ENCODE measurements at places on chromosomes 5 and 9. TPM values are rescaled to one million over a fixed set of nuclear protein-coding genes. Genes with fewer than 3 reads are reported as not detected.

The SPINK7 gene
- total RNA-seq = not detected

The TERT gene
- total RNA-seq = not detected

The PPIC gene
- 20.6 TPM for total RNA-seq

The GOLGA2 gene
- 118 TPM for total RNA-seq

The ADCY2 gene
- total RNA-seq = not detected

The IL3 gene
- total RNA-seq = not detected

The ESM1 gene
- 10.2 TPM for total RNA-seq

The ELL2 gene
- 92.5 TPM for total RNA-seq

The ARHGEF28 gene
- total RNA-seq = 13.9 TPM

The LHX3 gene
- not detected for total RNA-seq

The PARP8 gene
- 8.2 TPM for total RNA-seq

GRCh38 chr5:147961208-147961749, 54.9 kb upstream of the C5orf46 start:
- no peaks in the 10 kb centered on the region for H3K27me3 ChIP-seq
- H3K4me1 ChIP-seq = no peaks in the 10 kb centered on the region

- H3K4me1 ChIP-seq = peaks cover 3% of the 10 kb centered on the region
- H3K27ac ChIP-seq = no peak overlapping the region
- H3K27me3 ChIP-seq = no peaks in the 10 kb centered on the region
Measured at GRCh38 chr9:19232823-19233194, 2.3 kb downstream of the DENND4C start.

GRCh38 chr5:71974622-71975021, 132.7 kb upstream of the MAP1B start:
- no peak overlapping the region for H3K27ac ChIP-seq
- peaks cover 24% of the 10 kb centered on the region for H3K27me3 ChIP-seq
- DNase-seq = no peak
- no peaks in the 10 kb centered on the region for H3K4me1 ChIP-seq
- no peaks in the 10 kb centered on the region for H3K36me3 ChIP-seq

DNA sequence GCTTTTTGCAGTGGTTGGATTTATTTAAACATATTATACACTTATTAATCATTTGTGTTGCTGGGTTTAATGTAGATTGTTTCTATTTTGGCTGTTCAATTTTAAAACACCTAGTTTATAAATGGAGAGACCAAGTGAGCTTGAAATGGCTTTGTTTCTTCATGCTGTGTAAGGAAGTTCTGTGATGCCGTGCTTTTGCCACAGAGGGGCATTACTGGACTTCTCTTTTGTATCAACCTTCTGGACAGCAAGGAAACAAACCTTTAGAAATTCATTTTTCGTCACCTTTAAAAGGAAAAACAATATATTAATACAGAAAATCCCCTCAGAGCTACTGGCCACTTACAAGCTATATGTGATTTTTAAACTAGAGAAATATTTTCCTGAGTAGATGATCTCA, 81.9 kb downstream of the DMRTA1 start:
- H3K27me3 ChIP-seq = no peaks in the 10 kb centered on the region
- H3K4me1 ChIP-seq = no peaks in the 10 kb centered on the region
- no peaks in the 10 kb centered on the region for H3K36me3 ChIP-seq
- no peak overlapping the region for H3K4me3 ChIP-seq

GRCh38 chr9:36008774-36009300, 27.9 kb upstream of the RECK start:
- H3K27me3 ChIP-seq = no peaks in the 10 kb centered on the region
- no peak overlapping the region for H3K27ac ChIP-seq
- no peak overlapping the region for H3K4me3 ChIP-seq

- H3K27ac ChIP-seq = no peak overlapping the region
- H3K27me3 ChIP-seq = no peaks in the 10 kb centered on the region
- no peaks in the 10 kb centered on the region for H3K36me3 ChIP-seq
- no peaks in the 10 kb centered on the region for H3K4me1 ChIP-seq
- H3K4me3 ChIP-seq = no peak overlapping the region
- peak; percentile 1 for DNase-seq
Measured at GRCh38 chr5:99122976-99123375, 194.2 kb upstream of the CHD1 start.

GRCh38 chr5:121658221-121658620, 193.5 kb upstream of the FTMT start:
- no peak for DNase-seq
- H3K27me3 ChIP-seq = no peaks in the 10 kb centered on the region
- no peaks in the 10 kb centered on the region for H3K4me1 ChIP-seq
- no peak overlapping the region for H3K27ac ChIP-seq
- no peak overlapping the region for H3K4me3 ChIP-seq

DNA sequence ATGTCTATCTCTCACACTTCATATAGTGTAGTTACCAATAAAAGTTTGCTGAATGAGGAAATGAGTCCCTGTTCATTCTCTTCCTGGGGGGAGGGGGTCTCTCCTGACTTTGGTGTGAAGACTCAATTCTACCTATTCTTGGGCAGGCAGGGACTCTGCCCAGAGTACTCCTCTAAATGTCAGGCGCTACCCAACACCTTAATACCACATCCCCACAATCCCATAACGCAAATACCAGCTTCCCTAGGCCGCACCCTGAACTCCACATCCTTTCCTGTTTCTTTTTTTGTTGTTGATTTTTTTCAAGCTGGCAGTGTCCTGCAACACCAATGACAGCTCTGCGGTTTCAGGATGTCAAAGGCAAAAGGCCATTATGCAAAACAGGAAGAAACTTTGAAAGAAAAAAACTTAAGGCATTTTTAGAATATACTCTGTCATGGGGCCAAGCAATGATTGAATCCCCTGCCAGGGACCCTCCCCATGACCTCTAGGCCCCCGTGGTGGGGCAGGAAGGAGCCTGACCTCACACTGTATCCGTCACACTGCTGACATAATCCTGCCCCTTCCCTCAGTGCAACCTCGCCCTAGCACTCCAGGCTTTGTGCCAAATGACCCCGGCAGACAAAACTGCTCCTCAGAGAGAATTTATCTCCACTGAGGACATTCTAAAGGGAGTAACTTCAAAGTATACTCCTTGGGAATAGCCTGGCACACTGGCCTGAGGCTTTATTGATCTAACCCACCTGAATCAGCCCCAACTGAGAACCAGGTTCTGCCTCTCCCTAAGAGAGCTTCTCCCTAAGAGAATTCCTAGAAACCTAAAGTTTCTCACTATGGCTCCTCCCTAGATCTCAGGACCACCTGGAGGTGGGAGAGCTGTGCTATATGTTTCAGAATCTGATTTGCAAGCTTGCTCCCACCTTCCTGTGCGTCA, 8.0 kb downstream of the B4GALT1 start:
- H3K4me1 ChIP-seq = peaks cover 57% of the 10 kb centered on the region
- peak; percentile 35 for DNase-seq
- no peak overlapping the region for H3K4me3 ChIP-seq
- H3K36me3 ChIP-seq = no peaks in the 10 kb centered on the region
- no peaks in the 10 kb centered on the region for H3K27me3 ChIP-seq
- peak overlapping the region; percentile 62 for H3K27ac ChIP-seq

- no peaks in the 10 kb centered on the region for H3K4me1 ChIP-seq
- DNase-seq = peak; percentile 48
- no peaks in the 10 kb centered on the region for H3K27me3 ChIP-seq
- no peak overlapping the region for H3K27ac ChIP-seq
- H3K4me3 ChIP-seq = no peak overlapping the region
- no peaks in the 10 kb centered on the region for H3K36me3 ChIP-seq
Measured at GRCh38 chr5:65086234-65086890, 317.6 kb downstream of the CWC27 start.

GRCh38 chr9:136675477-136676296, 11.6 kb downstream of the AGPAT2 start:
- DNase-seq = no peak
- H3K4me1 ChIP-seq = no peaks in the 10 kb centered on the region
- no peaks in the 10 kb centered on the region for H3K27me3 ChIP-seq
- peaks cover 18% of the 10 kb centered on the region for H3K36me3 ChIP-seq
- no peak overlapping the region for H3K4me3 ChIP-seq

DNA sequence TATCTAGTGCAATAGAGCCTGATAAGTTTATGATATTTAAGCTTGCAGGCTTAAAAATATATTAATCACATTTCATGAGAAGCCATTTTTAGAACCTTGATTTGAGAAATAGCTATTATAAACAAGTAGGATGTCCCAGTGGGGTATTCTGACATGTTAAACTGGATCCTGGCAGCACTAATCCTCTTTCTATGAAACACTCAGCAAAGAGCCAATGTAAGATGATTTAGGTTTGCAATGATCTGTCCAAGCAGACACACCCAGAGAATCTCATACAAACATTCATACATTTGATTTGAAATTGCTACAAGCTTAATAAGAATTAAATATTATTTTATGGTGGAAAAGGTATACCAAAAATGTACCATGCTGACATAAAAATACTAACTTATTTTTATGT, 86.5 kb downstream of the ERP44 start:
- H3K4me1 ChIP-seq = peaks cover 7% of the 10 kb centered on the region
- no peak overlapping the region for H3K27ac ChIP-seq
- H3K36me3 ChIP-seq = peaks cover 3% of the 10 kb centered on the region
- no peak overlapping the region for H3K4me3 ChIP-seq
- H3K27me3 ChIP-seq = no peaks in the 10 kb centered on the region
- no peak for DNase-seq

- H3K4me3 ChIP-seq = no peak overlapping the region
- no peaks in the 10 kb centered on the region for H3K4me1 ChIP-seq
- H3K27me3 ChIP-seq = no peaks in the 10 kb centered on the region
- no peaks in the 10 kb centered on the region for H3K36me3 ChIP-seq
Measured at GRCh38 chr9:106531491-106531890, 331.5 kb upstream of the ZNF462 start.

GRCh38 chr9:133140606-133141005, 19.6 kb upstream of the RALGDS start:
- no peak overlapping the region for H3K27ac ChIP-seq
- H3K36me3 ChIP-seq = no peaks in the 10 kb centered on the region
- H3K27me3 ChIP-seq = no peaks in the 10 kb centered on the region
- peaks cover 14% of the 10 kb centered on the region for H3K4me1 ChIP-seq
- no peak overlapping the region for H3K4me3 ChIP-seq

DNA sequence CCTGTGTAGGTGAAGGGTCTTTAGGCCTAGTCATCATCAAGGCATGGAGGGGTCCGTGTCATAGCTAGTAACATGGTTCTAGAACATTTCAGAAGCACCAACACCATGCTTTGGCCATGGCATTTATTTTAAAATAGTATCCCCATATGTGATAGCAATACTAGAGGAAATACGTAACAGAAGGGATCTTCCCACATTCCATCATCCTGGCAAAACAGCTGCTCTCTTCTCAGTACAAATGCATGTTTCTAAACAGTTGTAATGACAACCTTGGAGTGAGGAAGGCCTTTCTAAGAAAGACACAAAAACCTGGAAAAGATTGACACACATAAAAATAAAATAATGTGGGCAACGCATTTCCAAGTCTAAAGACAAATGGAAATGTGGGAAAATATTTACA, 97.6 kb downstream of the GADD45G start:
- no peaks in the 10 kb centered on the region for H3K36me3 ChIP-seq
- H3K27ac ChIP-seq = no peak overlapping the region
- no peaks in the 10 kb centered on the region for H3K27me3 ChIP-seq
- no peak overlapping the region for H3K4me3 ChIP-seq
- DNase-seq = no peak
- H3K4me1 ChIP-seq = no peaks in the 10 kb centered on the region

DNA sequence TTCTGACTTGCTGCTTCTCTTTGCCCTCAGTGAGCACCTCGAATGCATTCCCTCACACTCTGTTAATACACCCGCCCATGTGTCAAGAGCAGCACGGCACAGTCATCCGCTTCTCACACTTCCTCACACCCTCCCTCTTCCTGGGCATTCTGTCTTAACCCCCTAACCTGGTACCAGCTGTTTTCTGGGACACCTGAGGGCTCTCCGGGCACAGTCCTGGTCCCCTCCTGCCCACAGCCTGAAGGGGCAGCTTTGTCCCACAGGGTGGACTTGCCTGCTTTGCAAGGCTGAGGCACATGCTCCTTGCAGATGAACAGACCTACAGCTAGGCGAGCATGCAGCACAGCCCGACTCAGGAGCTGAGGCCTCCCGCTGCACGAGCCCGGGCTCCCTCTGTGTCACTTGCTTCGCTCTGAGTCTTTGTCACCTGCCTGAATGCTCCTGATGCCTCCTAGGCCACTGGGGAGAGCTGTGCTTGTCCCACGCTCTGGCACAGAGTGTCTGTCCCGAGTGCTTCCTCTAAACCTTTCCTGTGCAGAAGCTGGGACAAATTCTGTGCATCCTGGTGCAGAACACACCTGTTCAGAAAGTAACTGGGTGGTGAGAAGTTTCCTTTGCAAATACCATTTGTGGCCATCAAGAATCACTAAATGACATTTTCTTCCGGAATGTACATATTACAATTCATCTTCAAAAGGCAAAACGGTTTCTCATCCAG, 47.8 kb downstream of the AHRR start:
- DNase-seq = peak; percentile 63
- no peaks in the 10 kb centered on the region for H3K27me3 ChIP-seq
- peaks cover 34% of the 10 kb centered on the region for H3K36me3 ChIP-seq
- peaks cover 42% of the 10 kb centered on the region for H3K4me1 ChIP-seq

All from IMR-90 (cell line).